HAP-1 (cell line): ENCODE measurements at places on chromosomes 13 and 19.

DNA sequence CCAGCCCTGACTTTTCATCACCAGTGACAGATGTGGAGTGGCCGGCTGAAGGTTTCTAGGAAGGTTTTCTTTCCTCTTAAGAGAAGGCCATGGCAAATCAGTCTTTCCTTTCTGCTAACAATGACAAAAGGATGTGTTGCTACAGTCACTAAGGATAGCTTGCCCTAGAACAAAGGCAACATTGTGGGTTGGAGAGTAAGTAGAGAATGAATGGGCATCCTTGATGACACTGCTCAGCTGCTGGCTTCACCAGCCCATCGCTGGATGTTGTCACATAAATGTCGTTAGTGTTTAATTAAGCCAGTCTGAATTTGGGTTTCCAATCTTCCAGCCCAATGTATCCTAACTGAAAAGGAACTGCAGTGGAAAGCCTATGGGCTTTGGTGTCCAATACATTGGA, 168.4 kb downstream of the ZIC5 start:
- DNase-seq, result no peak

GRCh38 chr13:100657881-100658315, 16.7 kb downstream of the TMTC4 start:
- DNase-seq, result no peak

DNA sequence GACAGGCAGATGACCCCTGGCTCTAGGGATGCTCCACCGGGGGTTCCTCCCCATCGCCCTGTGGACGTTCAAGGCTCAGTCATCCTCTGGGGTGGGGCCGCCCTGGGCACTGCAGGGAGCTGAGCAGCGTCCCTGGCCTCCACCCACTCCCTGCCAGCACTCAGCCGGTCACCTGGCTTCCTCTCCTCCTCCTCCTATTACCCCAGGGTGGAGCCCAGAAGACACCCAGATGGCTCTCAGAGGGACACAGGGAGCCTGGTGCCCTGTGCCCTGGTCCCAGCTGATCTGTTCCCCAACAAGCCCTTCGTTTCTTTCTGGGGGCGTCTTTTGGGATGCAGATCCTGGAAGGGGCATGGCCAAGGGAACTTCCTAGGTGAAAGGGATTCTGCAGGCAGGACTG, 3.7 kb upstream of the MKNK2 start:
- DNase-seq, result no peak

GRCh38 chr13:28489524-28489931, 5.4 kb downstream of the FLT1 start:
- no peak for DNase-seq

DNA sequence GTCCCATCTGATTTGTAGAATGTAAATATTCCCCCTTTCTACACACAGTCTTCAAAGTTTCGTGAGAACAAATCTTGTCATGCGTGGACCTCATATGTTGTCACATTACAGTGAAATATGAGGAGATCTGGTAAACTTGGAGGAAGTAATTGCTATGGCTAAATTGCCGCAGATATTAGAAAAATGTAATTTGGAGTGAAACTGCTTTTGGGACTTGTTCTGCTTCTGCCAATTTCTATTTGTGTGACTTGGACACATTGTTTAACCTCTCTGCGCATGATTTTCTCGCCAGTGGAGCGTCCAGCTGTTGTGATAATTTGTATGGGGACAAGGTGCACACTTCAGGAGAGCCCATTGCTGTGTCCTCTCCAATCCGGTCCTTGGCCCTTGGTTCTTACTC, 693.1 kb upstream of the SLC10A2 start:
- DNase-seq, result no peak

DNA sequence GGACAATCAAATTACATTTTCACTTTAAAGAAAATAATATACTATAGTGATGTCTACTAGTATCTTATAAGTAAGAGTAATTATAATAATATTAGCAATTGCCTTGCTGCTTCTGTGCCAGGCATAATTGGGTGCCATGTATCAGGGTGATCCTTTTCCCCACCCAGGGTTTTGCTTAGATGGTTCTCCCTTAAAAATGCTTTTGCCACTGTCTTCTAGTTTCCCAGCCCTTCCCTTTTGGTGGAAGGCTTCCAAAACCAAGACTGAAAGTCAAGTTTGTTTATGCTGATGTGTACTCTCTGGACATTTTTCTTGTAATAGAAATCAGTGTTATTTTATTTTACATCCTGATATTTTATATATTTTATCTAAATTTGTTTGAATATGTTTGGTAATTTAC, 77.8 kb downstream of the ITGBL1 start:
- no peak for DNase-seq
